K562 (cell line): ENCODE measurements at places on chromosomes 5 and 9.
A peak's percentile ranks its signal among the peaks of the same experiment; 100 is the strongest.

DNA sequence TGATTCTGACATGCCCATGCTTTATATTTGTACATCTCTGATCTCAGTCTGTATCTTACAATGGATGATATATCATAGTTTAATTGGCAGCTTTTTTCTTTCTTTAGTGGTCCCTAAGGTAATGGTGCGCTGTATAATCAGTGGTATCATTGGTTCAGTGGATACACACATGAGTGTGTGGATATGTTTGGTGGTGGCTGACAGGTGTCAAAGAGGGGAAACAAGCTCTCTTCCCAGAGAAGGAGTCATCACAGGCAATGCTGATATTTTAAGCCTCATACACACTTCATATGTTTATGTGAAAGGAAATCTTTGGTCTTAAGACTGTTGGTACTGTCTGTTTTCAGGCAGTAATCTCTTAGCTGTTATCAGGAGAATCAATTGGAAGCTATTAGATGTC, 52.1 kb upstream of the KIAA1958 start:
- no peak overlapping the region for H3K4me3 ChIP-seq
- no peak for DNase-seq
- H3K36me3 ChIP-seq = no peaks in the 10 kb centered on the region; the same call in none of the 3 replicates
- no peak overlapping the region for H3K27ac ChIP-seq
- no peaks in the 10 kb centered on the region for H3K27me3 ChIP-seq

DNA sequence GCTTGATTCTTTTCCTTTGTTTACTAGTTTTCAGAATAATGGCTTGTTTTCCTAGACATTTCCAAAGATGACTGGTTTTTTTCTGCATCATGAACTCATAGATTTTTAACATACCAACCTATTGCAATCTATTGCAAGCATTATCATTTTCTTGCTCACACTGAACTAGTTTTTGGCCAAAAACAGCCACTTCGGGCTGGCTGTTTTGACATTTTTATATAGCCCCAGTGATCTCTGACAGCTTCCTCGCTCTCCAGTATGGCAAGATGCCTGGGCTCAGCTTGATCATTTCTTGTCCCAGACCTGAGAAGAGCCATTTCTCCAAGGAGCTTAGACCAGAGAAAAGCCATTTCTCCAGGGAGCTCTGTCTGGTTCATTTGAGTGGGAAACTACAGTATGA, 94.3 kb upstream of the MAMDC2 start:
- no peak overlapping the region for H3K27ac ChIP-seq
- H3K27me3 ChIP-seq = no peaks in the 10 kb centered on the region
- H3K36me3 ChIP-seq = no peaks in the 10 kb centered on the region
- no peak overlapping the region for H3K4me3 ChIP-seq

- no peak overlapping the region for H3K27ac ChIP-seq
- H3K4me1 ChIP-seq = no peaks in the 10 kb centered on the region
- H3K27me3 ChIP-seq = no peaks in the 10 kb centered on the region
Observed at GRCh38 chr9:128607642-128608350, 48.9 kb downstream of the DYNC2I2 start.

GRCh38 chr5:43357878-43358281, 44.7 kb upstream of the HMGCS1 start:
- DNase-seq = no peak
- peak overlapping the region; percentile 4; the same call in 1 of the 3 replicates for H3K27ac ChIP-seq
- no peaks in the 10 kb centered on the region for H3K27me3 ChIP-seq
- H3K4me1 ChIP-seq = no peaks in the 10 kb centered on the region
- H3K4me3 ChIP-seq = no peak overlapping the region

GRCh38 chr9:132908635-132909034, 29.9 kb downstream of the SPACA9 start:
- H3K4me3 ChIP-seq = no peak overlapping the region
- peaks cover 42% of the 10 kb centered on the region for H3K36me3 ChIP-seq
- DNase-seq = no peak
- no peaks in the 10 kb centered on the region for H3K27me3 ChIP-seq
- no peaks in the 10 kb centered on the region for H3K4me1 ChIP-seq
- H3K27ac ChIP-seq = no peak overlapping the region

DNA sequence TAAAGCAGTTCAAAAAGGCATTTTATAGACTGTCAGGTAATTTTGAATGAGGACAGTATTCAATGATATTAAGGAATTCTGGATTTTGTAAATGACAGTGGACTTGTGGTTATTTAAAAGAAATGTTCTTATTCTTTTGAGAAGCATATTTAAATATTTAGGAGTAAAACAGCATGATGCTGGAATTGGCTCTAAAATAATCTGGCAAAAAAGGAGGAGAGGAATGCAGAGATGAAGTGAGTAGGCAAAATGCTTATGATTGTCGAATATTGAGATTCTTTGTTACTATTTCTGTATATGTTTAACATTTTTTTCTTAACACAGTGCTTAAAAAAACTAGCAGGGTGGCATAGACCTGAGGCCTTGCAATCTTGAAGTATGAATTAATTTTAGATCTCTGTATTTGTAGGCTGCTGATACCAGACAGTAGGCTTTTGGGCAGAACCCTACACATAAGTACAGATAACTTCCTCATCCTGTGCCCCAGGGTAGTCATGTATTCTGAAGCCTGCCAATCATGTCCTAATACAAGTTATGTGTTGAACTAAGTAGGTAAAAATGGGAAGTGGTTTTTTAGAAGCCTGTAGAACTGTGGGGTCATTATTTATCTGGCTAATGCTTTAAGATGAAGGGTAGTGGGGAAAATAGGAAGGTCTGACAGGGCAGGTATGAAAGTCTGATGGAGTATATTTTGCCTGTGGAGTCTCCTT, 9.4 kb downstream of the CD180 start:
- H3K4me1 ChIP-seq = no peaks in the 10 kb centered on the region
- H3K27ac ChIP-seq = no peak overlapping the region
- H3K36me3 ChIP-seq = no peaks in the 10 kb centered on the region
- no peak for DNase-seq

DNA sequence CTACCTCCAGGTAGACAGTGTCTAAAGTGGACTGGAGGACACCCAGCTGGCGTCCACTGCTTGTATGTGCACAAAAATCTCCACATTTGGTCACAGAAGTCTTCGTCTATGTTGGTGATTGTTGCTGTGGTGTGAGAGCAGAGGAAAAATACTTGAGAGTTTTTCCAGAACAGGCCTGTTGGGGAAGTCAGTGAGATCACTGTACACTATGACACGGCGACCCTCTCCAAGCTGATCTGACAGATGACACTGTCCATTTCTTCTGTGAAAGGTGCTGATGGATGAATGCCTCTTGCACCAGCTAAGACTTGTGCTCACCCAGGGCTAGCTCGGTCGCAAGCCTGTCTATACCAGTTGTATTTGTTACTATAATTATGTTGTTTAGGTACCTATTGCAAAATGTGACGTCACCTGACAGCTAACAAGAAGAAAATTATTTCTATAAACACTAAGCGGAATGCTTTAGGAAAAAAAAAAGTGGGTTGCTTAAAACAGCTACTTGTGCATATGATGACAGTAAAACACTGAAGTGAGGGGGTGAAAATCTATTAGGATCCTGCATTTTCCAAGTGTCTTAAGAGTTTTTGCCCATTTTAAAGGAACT, 142.3 kb downstream of the ROR2 start:
- H3K4me3 ChIP-seq = no peak overlapping the region
- no peak for DNase-seq
- no peaks in the 10 kb centered on the region for H3K27me3 ChIP-seq
- H3K27ac ChIP-seq = no peak overlapping the region
- peaks cover 7% of the 10 kb centered on the region; the same call in 2 of the 3 replicates for H3K36me3 ChIP-seq
- peaks cover 16% of the 10 kb centered on the region; the same call in 2 of the 3 replicates for H3K4me1 ChIP-seq

- DNase-seq = no peak
- no peaks in the 10 kb centered on the region for H3K4me1 ChIP-seq
- H3K27ac ChIP-seq = no peak overlapping the region
- H3K27me3 ChIP-seq = peaks cover 31% of the 10 kb centered on the region
Observed at GRCh38 chr5:157671592-157672330, 428 bp downstream of the C5orf52 start.

DNA sequence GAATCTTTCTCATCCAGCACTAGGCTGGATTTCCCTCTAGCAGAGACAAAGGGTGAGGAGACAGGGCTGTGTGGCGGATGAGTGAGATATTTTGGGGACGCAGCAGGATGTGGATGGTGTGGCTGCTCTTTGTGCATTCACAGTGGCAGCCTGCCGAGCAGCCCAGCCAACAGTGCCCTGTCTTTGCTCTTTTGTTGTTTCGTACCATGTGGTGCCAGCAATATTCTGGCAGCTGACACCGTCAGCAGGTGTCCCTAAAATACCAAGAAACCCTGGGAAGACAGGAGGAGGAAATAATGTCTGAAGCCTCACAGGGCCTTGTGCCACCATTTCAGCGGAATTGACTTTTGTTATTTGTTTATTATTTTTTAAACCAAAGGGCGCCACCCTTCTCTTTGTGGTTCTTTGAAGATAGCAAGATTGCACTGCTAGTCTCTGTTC, 141.4 kb downstream of the CCDC192 start:
- H3K4me3 ChIP-seq = no peak overlapping the region
- no peaks in the 10 kb centered on the region for H3K27me3 ChIP-seq
- H3K27ac ChIP-seq = no peak overlapping the region
- no peak for DNase-seq
- H3K4me1 ChIP-seq = no peaks in the 10 kb centered on the region

DNA sequence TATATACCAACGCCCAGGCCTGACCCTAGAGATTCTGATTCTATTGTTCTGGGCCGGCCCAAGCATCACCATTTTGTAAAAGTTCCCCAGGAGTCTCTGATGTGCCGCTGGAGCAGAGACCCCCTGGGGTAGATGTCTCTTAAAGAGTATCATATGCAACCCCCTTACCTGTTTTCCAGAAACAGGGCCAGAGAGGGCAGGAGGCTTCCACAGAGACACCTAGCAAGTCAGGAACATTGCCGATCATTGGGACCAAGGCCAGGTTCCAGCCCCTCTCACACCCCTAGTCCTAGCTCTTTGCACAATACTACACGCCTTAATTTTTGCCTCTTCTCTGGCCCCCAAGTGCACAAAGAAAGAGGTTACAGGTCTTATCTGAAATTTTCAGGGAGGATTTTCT, 63.8 kb downstream of the TMOD1 start:
- H3K4me1 ChIP-seq = peaks cover 15% of the 10 kb centered on the region
- no peak overlapping the region for H3K4me3 ChIP-seq
- no peak overlapping the region for H3K27ac ChIP-seq
- H3K36me3 ChIP-seq = peaks cover 62% of the 10 kb centered on the region
- no peak for DNase-seq

GRCh38 chr9:82260691-82261090, 272.1 kb downstream of the SPATA31D1 start:
- H3K36me3 ChIP-seq = no peaks in the 10 kb centered on the region
- no peaks in the 10 kb centered on the region for H3K27me3 ChIP-seq
- H3K27ac ChIP-seq = no peak overlapping the region
- no peaks in the 10 kb centered on the region for H3K4me1 ChIP-seq
- no peak overlapping the region for H3K4me3 ChIP-seq

DNA sequence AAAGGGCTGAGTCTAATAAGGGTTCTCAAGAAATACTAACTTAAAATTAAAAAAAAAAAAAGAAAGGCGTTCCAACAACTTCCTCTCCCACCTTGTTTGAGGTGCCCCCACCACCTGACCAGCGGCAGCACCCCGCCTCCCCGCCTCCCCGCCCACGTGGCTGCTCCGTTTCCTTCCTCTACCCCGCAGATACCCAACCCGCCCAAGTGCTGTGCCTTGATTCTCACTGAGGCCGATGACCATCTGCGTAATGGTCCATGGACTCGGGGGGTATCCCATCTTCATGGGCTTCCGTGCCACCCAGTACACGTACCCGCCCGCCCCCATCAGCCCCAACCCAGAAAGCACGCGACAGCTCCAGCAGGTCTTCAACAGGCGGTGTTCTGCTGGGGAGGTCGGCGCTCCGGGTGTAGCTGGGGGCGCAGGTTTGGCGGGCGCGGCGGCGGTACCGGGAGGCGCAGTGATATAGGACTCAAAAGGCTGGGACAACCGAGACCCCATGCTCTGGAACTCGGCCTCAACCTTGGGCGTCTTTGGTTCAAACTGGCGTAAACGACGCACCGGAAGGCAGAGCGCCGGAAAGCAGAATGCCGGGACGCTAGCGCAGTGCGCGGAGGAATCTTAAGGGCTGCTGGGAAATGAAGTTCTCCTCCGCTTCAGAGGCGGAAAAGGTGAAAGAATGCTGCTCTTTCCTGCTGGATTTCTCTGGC, at the start of gene DMAC1:
DMAC1 (minus strand) TSS at position 545 of the 710 bp plus-strand sequence; CDS start at position 501, 44 bp downstream.
- peak within 1 kb of the TSS; percentile 78 for H3K27ac ChIP-seq
- H3K27me3 ChIP-seq = no peaks in the 10 kb centered on the region
- peaks cover 33% of the 10 kb centered on the region; the same call in 2 of the 3 replicates for H3K36me3 ChIP-seq
- H3K4me1 ChIP-seq = no peaks in the 10 kb centered on the region; the same call in 2 of the 3 replicates
- DNase-seq = peak; percentile 73

DNA sequence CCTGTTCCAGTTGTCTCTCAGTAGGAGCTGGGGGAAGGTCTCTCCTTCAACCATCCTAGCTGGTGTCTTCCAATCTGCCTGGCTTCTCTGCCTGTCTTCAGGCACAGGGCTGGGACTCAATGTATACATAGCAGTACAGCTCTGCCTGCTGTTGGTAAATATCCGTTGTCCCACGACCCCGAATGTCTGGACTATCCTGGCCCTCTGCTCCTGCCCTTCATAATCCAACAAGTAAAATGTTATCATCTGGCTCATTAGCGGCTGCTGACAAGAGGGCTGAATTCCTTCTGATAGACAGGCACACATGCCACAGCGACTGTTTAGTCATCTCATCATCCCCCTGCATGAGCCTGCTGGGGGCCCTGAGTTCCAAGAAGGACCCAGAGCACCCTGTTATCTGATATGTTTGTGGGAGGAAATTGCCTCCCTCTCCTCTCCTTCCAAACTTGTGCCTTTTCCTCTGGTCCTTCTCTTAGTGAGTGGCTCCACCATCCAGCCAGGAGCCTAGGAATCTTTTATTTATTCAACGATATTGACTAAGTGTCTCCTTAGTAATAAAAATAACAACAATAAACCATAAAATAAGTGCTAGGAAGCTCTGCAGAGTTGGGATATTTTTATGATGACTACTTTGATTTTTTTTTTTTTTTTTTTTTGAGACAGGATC, 29.5 kb upstream of the TGFBR1 start:
- peak overlapping the region; percentile 44 for H3K4me3 ChIP-seq
- H3K36me3 ChIP-seq = no peaks in the 10 kb centered on the region
- H3K4me1 ChIP-seq = peaks cover 60% of the 10 kb centered on the region

GRCh38 chr5:1736889-1737711, 62.5 kb downstream of the MRPL36 start:
- no peaks in the 10 kb centered on the region for H3K4me1 ChIP-seq
- H3K36me3 ChIP-seq = no peaks in the 10 kb centered on the region
- H3K27ac ChIP-seq = no peak overlapping the region
- H3K27me3 ChIP-seq = peaks cover 24% of the 10 kb centered on the region

DNA sequence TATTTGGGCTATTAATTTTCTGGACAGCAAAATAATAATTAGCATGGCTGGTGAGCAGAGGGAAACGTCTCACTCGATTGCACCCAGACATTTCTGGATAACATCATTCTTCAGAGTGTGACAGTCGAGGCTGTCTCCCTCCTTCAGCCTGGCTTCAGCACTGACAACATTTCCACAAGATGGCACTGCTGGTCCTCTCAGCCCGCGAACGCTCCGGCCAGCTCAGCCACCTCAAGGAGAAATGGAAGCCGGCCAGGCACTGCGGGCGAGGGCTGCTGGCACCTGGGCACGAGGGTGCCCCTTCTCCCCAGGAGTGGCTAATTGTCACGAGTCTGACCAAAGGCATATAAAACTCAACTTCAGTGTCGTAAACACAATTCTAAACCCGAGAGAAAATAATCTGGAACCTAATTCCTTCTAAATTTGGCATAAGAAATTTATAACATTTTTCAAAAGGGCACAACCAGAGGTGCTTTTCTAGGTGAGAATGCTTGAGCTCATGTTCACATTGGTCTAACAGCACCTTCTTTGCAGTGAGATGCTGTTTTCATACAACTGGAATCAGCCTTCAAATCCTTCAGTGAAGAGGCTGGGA, 65.9 kb downstream of the DAP start:
- H3K36me3 ChIP-seq = peaks cover 60% of the 10 kb centered on the region
- no peak for DNase-seq
